Stomach (tissue), 19 donors: ENCODE measurements at places on chromosomes 2 and 18.

DNA sequence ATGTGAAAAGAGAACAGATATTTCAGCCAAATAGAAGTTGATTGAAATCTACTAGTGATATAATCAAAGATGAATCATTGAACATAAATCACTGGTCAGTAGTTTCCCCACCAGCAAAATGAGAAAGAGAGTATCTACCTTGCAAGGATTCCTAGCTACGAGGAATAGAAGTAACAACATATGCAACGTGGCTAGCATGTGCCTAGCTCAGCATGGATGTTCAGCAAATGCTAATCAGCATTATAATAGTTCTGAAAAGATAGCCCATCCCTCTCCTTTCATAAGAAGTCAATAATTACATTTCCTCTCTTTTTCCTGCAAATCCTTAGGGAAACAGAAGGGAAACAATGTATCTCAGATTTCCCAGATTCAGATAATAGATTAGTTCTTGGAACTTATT is 417.2 kb downstream of the SATB2 start:
- H3K27me3 ChIP-seq = no peaks in the 10 kb centered on the region
- H3K4me3 ChIP-seq = no peak overlapping the region
- H3K36me3 ChIP-seq = no peaks in the 10 kb centered on the region

DNA sequence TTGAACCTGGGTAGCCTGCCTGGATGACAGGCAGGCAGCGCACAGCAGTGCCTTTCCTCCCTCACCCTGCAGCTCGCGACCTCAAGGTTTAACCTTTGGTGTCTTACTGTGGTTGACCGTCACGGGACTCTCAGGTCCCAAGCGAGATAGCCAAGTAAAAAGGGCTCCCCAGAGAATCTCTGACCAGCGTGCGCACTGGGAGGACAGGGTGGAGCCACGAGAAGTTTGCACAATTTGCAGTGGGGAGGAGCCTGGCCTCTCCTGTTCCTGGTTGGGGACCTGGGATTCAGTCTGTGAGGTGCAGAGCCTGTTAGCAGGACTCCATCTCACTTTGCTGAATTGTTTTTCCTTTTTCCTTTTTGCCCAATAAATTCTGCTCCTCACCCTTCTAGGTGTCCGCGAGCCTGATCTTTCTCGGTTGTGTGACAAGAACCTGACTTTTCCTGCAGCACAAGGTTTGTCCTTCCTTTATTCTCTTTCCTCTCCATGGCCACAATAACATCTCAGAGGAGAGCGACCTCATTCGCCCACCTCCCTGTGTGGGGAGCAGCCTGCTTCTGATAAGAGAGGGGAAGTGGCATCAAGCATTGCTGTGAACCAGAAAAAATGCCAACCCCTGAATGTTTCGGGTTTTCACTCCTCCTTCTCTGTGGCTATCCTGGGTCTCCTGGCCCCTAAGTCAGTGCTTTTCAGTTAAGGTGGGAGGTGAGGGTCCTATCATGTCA is 36.2 kb downstream of the POU3F3 start:
- H3K36me3 ChIP-seq = no peaks in the 10 kb centered on the region
- no peak overlapping the region for H3K4me3 ChIP-seq
- no peak for DNase-seq
- peaks cover 15% of the 10 kb centered on the region for H3K27me3 ChIP-seq
- H3K4me1 ChIP-seq = no peaks in the 10 kb centered on the region

DNA sequence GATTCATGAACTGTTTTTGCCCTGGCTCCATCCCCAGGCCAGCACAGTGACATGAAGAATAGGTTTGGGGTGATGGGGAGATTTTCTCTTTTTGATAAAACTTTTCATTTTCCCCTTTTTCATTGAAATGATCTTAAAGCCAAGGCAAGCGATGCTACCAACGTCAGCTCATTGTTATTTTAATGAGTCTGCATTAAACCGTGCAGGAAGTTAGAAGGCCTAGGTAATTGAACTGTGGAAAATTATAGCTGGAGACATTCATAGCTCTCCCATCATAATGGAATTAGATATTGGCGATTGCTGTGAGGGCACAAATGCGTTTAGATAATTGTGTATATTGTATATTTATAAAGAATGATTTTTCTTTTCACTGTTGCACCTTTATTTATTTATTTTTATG is 33.2 kb downstream of the SMARCAL1 start:
- peaks cover 94% of the 10 kb centered on the region for H3K36me3 ChIP-seq
- H3K27ac ChIP-seq = no peak overlapping the region
- H3K27me3 ChIP-seq = no peaks in the 10 kb centered on the region
- no peaks in the 10 kb centered on the region for H3K4me1 ChIP-seq
- DNase-seq = no peak
- H3K4me3 ChIP-seq = no peak overlapping the region

DNA sequence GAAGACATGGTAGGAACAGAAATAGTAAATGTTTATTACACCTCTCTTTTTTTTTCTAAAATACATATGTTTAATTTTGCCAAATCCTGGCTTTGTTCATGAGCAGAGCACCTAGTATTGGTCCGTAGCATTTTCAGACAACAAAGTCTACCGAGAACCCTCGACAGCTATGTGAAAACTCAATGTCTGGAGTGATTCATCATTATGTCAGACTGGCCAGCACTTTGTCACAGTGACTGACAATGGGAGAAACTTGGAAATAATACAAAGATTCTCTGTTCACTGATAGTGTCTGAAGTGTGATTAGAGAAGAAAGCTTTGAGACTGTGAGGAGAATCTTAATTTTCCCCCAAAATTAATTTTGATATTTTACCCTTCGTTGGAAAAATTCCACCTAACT is 143.0 kb downstream of the HNMT start:
- H3K36me3 ChIP-seq = no peaks in the 10 kb centered on the region
- H3K27ac ChIP-seq = no peak overlapping the region
- no peak overlapping the region for H3K4me3 ChIP-seq
- no peaks in the 10 kb centered on the region for H3K27me3 ChIP-seq
- no peak for DNase-seq

DNA sequence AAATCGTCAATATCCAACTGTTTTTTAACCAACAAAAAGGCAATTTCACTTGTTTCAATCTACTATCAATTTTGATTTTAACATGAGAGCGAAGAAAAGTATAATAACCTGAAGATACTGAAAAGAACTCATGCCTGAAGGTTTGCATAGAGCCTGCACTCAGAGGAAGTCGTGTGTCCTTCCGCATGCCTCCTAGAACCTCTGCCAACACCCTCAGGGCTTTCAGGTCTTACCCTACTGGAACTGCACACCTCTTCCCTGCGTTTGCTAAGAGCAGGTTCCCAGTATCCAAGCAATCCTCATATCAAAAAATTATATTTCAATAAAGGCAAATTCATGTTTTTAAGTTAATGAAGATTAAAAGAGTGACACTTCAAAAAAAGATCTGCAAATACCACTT is 74.7 kb downstream of the PIAS2 start:
- no peaks in the 10 kb centered on the region for H3K4me1 ChIP-seq
- H3K27me3 ChIP-seq = no peaks in the 10 kb centered on the region
- no peak overlapping the region for H3K4me3 ChIP-seq
- DNase-seq = no peak
- H3K27ac ChIP-seq = no peak overlapping the region
- peaks cover 5% of the 10 kb centered on the region for H3K36me3 ChIP-seq

GRCh38 chr18:45218436-45218835 is 396.8 kb upstream of the SLC14A2 start:
- H3K36me3 ChIP-seq = no peaks in the 10 kb centered on the region
- DNase-seq = no peak
- no peak overlapping the region for H3K27ac ChIP-seq
- H3K27me3 ChIP-seq = no peaks in the 10 kb centered on the region
- H3K4me3 ChIP-seq = no peak overlapping the region

DNA sequence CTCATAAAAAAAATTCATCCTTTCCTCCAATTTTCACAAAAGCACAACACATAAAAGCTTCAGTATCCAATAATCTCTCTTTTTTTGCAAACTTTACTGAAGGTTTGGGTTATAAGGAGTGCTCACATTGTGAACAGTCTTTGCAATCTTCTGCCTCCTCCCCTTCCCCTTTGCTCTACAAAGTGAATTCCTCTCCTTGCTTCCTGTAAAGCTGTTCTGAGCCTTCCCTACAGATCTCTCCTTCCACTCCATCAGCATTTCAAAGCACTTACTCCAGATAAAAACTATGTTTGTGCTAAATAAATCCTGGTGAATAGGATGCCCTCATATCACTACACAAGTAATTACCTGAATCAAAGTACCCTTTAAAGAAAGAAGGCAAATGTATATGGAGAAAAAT is 4.6 kb upstream of the PDK1 start:
- peak; percentile 49 for DNase-seq
- H3K4me3 ChIP-seq = no peak overlapping the region
- no peaks in the 10 kb centered on the region for H3K36me3 ChIP-seq
- peaks cover 11% of the 10 kb centered on the region for H3K4me1 ChIP-seq
- H3K27me3 ChIP-seq = no peaks in the 10 kb centered on the region

DNA sequence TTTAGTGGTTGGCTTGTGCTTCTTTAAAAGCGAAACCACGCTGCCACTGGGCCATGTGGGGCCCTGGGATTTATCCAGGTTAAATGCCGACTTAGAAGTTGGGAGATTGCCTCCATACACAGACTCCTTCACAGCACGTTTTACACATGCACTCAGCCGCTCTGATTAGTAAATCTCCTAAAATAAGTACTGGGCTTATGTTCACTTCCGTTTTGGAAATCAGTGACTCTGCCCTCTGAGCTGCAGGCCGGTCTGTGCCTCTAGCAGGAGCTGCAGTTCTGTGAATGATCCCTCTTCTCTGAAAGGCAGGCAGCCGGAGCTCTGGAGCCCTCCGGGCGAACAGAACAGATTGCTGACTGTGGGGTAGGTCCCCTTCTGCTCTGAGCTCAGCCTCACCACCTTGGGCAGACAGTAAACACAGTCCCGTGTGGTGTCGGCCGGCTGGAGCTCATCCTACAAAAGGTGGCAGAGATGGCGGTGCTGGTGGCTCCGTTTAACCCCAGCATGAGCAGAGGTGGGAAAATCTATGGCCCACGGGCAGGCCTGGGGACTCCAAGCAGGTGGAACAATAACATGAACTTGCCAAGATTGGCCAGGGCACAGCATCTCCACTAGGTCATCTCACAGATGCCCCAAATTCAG is 9.8 kb upstream of the RAB17 start:
- H3K36me3 ChIP-seq = no peaks in the 10 kb centered on the region
- H3K4me3 ChIP-seq = peak overlapping the region; percentile 26
- H3K4me1 ChIP-seq = peaks cover 15% of the 10 kb centered on the region
- peak overlapping the region; percentile 79 for H3K27ac ChIP-seq
- peak; percentile 79 for DNase-seq
- no peaks in the 10 kb centered on the region for H3K27me3 ChIP-seq

GRCh38 chr18:4450065-4450658 is 4.9 kb downstream of the DLGAP1 start:
- peak; percentile 18 for DNase-seq
- H3K4me1 ChIP-seq = peaks cover 9% of the 10 kb centered on the region
- H3K36me3 ChIP-seq = no peaks in the 10 kb centered on the region

- H3K27ac ChIP-seq = no peak overlapping the region
- no peaks in the 10 kb centered on the region for H3K27me3 ChIP-seq
- DNase-seq = no peak
Measured at GRCh38 chr2:151299920-151300539, 10.6 kb upstream of the NMI start.

DNA sequence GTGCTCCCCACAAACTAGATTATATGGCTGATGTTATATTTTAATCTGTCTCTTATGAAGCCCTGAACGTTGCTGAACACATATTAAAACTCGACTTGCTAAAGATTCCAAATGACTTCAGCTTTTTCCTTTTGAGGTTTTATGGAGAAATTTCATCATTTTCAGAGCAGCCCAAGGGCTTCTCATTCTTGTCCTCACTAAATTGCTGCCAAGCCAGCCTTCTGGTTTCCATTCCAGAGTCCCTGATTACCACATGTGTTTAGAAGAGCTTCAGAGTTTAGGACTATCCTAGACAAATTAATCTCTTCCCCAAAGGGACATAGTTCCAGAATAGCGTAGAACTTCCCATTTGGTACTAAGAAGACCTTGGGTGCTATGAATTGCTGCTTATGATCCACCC is 77.8 kb upstream of the CCDC195 start:
- DNase-seq = peak; percentile 37
- H3K27me3 ChIP-seq = no peaks in the 10 kb centered on the region
- no peaks in the 10 kb centered on the region for H3K4me1 ChIP-seq
- no peak overlapping the region for H3K27ac ChIP-seq
- no peak overlapping the region for H3K4me3 ChIP-seq

GRCh38 chr18:38940863-38941531 is 1375.4 kb upstream of the CELF4 start:
- H3K4me3 ChIP-seq = peak overlapping the region; percentile 10
- no peaks in the 10 kb centered on the region for H3K4me1 ChIP-seq
- DNase-seq = peak; percentile 51
- no peaks in the 10 kb centered on the region for H3K27me3 ChIP-seq
- peak overlapping the region; percentile 20 for H3K27ac ChIP-seq
- H3K36me3 ChIP-seq = no peaks in the 10 kb centered on the region

GRCh38 chr2:210435439-210435838 is 41.1 kb downstream of the LANCL1 start:
- H3K4me1 ChIP-seq = no peaks in the 10 kb centered on the region
- no peak overlapping the region for H3K4me3 ChIP-seq
- H3K27me3 ChIP-seq = no peaks in the 10 kb centered on the region
- H3K27ac ChIP-seq = no peak overlapping the region

DNA sequence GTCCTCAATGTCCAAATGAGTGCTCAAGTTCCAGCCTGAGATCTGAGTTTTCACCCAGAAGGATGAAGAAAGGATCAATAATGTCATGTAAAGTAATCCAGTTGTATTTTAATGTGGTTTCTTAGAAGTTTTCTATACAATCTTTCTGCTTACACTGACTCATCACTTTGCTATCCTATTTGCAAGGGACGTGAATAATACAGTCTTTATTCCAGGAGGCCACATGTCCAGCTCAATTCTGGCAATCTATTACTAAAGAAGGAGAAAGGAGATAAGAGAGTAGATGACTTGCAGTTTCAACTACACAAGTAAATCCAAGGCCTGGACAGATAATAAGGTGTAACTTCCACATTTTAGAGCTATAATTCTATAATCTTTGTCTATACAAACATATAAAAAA is 601.1 kb upstream of the SETBP1 start:
- H3K27me3 ChIP-seq = no peaks in the 10 kb centered on the region
- no peaks in the 10 kb centered on the region for H3K4me1 ChIP-seq
- no peak overlapping the region for H3K27ac ChIP-seq
- H3K36me3 ChIP-seq = no peaks in the 10 kb centered on the region
- H3K4me3 ChIP-seq = no peak overlapping the region

DNA sequence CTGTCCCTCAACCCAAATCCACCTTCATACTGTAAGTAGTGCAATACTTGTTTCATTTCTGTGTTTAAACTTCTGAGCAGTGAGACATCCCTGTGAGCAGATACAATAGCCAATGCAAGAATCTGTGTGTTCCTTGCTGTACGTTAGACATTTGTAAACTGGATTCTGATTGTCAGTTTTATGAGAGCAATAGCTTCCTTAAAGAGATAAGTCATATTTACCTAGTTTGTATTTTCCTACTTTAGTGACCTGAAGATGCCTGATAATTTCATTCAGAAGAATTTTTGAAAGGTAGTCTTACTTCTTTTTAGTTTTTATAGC is 90.7 kb downstream of the DPP4 start:
- no peak overlapping the region for H3K27ac ChIP-seq
- H3K4me3 ChIP-seq = no peak overlapping the region
- no peaks in the 10 kb centered on the region for H3K36me3 ChIP-seq
- no peaks in the 10 kb centered on the region for H3K4me1 ChIP-seq
- DNase-seq = no peak
- no peaks in the 10 kb centered on the region for H3K27me3 ChIP-seq
